ENCODE measurements at places on chromosomes 5 and 9.

- no peak for DNase-seq
Observed at GRCh38 chr9:113005777-113006176, 6.2 kb downstream of the ZNF883 start.

DNA sequence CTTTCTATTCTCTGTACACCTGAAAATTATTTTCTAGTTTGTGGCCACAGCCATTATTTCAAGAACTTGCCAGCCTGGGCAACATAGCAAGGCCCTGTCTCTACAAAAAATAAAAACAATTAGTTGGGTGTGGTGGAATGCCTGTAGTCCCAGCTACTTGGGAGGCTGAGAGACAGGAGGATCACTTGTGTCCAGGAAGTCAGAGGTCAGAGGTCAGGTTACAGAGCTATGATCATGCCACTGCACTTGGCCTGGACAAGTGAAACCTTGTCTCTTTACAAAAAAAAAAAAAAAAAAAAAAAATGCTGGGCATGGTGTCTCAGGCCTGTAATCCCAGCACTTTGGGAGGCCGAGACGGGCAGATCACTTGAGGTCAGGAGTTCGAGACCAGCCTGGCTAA, 58.3 kb downstream of the HMGCR start:
- DNase-seq: no peak

- peak; percentile 89 for DNase-seq
Observed at GRCh38 chr9:130451509-130452388, 7.0 kb downstream of the ASS1 start.

DNA sequence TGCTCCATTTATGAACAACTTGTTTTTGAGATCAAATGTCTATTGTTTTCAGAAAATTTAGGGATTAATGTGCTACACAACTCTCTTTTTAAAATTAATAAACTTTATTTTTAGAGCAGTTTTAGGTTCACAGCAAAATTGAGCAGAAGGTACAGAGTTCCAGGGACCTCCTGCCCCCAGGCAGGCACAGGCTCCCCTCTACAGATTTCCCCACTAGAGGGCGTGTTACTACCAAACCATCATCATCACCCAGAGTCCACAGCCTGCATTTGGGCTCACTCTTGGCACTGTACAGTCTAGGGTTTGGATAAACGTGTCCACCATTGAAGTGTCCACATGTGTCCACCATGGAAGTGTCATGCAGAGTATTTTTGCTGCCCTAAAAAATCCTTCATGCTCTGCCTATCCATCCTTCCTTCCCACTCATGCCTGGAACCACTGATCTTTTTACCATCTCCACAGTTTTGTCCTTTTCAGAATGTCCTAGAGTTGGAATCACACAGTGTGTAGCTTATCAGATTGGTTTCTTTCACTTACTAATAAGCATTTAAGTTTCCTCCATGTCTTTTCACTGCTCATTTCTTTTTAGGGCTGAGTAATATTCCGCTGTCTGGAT, 61.7 kb downstream of the MRPL36 start:
- DNase-seq: peak; percentile 24

- no peak for DNase-seq
Observed at GRCh38 chr5:139828207-139828895, 32.7 kb downstream of the PSD2 start.

DNA sequence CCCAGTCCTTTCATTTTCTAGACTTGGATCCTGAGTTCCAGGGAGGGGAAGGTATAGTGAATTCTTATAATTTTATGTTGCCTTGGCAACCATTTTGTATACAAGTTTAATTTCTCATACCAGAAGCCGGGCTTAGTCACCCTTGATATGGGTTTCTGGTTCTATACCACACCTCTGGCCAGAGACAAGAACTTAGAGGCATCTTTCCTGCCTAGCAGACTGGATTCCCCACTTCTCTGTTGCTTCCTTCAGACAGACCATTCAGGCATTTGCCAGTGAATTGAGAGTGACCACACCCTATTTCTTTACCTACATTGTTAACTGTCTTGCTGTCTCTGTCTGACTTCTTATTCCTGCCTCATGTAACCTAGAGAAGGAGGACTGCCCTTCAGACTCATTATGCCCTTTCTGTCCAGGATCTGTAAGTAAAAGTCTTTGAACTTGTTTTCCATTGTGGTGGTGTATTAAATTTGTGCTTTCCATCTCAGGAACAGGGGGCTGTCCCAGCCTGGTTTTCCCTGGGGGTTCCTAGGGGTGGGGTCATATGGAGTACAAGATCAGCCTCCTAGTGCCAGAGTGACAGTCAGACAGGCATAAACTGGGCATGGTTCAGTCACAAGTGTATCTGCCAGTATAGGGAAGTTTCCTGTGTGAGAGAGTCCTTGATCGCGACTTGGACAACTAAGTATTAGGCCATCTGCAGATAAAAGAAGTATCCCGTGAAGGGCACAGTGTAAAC, 27.4 kb downstream of the TNFSF8 start:
- DNase-seq: no peak

DNA sequence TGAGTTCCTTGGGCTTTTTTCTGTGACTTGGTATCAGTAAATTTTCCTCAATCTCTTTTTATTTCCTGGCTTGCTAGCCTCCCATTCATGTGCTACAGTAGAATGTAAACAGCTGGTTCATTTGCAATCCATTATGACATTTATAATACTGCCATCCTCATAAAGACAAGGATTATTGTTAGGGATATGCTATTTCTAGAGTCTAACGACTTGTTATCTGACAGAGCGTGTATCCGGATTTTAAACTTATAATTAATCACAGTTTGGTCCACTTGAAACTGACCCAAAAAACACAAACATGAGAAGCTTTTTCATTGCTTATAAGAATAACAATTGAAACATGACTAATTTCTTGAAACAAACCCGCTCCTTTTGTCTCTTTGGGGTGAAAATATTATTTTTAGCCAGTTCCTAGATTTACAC, 585.8 kb downstream of the TLE4 start:
- DNase-seq: no peak

DNA sequence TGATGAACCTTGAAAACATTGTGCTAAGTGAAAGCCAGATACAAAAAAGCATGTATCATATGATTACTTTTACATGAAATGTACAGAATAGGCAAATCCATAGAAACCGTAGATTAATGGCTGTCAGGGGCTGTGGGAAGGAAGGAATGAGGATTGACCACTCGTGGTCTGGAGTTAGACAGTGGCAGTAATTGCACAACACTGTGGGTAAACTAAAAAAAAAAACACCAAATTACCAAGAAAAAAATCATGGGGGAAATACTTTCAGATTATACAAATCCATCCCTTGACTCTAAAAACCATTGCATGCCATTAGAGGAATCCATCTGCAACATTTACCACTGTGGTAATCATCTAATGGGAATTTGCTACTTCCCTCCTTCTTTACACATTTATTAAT, 140.0 kb downstream of the SIL1 start:
- DNase-seq: no peak

- no peak for DNase-seq
Observed at GRCh38 chr5:39432696-39433530, 8.1 kb upstream of the DAB2 start.

- no peak for DNase-seq
Observed at GRCh38 chr9:18708429-18708828, 234.5 kb downstream of the ADAMTSL1 start.

DNA sequence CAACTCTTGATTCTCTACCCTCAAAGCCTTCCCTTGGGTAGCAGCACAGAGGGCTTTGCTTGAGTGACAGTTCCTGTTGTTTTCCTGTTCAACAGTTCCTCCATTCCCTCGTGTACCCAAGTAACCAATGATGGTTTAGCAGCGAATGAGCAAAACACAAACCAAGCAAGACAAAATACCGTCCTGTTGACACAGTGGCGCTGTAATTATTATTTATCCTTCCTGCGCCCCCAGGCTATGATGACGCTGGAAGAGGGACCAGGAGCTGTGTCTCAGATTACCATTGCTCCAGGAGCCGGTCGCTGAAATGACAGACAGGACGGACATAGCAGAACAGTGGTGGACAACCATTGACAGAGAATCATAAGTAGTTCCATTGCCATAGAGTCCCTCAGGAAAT, 154.8 kb downstream of the GADD45G start:
- no peak for DNase-seq

GRCh38 chr5:34523387-34523726, 132.8 kb upstream of the RAI14 start:
- no peak for DNase-seq

- no peak for DNase-seq
Observed at GRCh38 chr5:127335381-127335780, 44.8 kb downstream of the MEGF10 start.

GRCh38 chr5:114363837-114364236, 2.0 kb downstream of the KCNN2 start:
- no peak for DNase-seq

GRCh38 chr5:104412649-104413240, 850.2 kb upstream of the NUDT12 start:
- DNase-seq: peak; percentile 34

GRCh38 chr5:157072508-157072907, 13.6 kb upstream of the HAVCR1 start:
- no peak for DNase-seq

DNA sequence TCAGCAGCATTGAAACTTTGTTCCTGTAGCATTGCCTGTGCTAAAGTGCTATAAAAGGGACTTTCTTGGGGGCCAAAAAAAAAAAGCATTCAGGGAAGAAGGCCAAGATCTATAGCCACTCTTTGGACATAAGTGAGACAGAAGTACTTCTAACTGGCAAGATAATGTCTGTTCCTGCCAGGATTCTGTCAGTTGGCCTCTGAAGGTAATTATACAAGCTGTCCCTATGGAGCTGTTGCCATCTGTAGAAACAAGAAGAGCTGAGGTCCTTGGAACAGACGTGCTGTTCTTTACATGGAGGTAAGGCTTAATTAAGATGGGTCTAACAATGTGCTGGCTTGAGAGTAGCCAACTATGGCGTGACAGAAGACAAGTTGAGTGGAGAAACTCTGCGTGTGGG, 9.7 kb downstream of the KIF20A start:
- no peak for DNase-seq

- DNase-seq: no peak
Observed at GRCh38 chr5:35198686-35199085, 31.6 kb downstream of the PRLR start.

- no peak for DNase-seq
Observed at GRCh38 chr9:21985964-21986667, 8.1 kb downstream of the CDKN2A start.

- peak; percentile 77 for DNase-seq
Observed at GRCh38 chr5:150163547-150164059, 3.0 kb upstream of the CDX1 start.

GRCh38 chr9:115596746-115597080, 478.8 kb upstream of the TNC start:
- no peak for DNase-seq

GRCh38 chr5:116046261-116046660, 14.0 kb downstream of the ARL14EPL start:
- no peak for DNase-seq

DNA sequence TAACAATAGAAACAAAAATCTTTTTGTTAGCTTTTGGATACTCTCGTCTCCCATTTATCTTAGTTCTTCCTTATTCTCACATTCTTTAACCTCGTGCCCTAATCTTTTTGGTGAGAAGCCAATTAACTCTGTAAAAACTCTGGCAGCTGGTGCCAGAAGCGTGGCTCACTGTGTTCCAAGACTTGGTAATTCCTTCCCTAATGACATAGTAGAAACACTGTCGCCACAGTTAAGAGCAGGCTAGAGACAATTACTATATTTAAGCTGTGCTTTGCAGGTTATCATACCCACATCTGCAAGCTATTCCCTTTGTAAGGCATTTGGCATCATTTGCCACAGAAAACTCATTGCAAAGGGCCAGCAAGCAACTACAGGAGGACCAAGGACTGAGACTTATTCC, 160.9 kb upstream of the PIK3R1 start:
- DNase-seq: peak; percentile 42

DNA sequence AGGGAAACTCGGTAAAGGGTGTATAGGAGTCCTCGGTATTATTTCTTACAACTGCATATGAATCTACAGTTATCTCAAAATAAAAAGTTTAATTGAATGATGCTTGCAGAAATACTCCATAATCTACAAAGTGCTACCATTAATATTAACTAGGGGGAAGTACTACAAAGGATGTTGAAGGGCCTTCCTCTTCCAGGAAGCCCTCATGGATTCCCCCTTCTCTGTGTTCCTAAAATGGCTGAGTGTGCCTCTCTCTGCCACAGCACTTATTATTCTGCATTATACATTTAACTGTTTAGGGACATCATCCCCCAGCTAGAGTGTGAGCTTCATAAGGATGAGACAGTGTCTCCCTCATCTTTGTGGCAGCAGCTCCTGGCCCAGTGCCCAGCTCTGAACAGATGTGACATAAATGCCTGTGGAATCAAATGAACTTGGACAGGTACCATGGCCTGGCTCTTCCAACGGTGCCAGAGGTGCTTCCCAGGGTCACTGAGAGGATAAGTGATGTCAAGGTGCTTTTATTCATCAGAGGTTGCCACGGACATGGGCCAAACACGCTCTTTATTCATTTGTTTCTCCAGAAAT, 99.5 kb downstream of the PAX5 start:
- DNase-seq: no peak

DNA sequence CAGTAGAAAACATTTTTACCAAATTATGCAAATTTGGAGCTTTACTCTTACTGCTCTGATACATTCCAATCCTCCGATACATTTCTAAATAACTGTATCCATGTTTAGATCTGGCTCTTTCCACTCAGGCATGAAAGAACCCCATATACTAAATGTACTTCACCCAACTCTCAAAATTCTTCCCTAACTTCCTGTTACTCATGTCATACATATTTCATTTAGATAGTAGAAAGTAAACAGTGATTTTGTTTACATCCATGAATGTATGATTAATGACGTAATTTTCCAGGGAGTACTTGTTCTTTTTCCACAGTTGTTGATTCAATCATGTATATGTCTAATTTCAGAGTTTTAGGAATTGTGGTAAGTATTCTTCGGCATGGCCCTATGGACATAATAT, 1426.5 kb upstream of the C9orf72 start:
- DNase-seq: peak; percentile 12

DNA sequence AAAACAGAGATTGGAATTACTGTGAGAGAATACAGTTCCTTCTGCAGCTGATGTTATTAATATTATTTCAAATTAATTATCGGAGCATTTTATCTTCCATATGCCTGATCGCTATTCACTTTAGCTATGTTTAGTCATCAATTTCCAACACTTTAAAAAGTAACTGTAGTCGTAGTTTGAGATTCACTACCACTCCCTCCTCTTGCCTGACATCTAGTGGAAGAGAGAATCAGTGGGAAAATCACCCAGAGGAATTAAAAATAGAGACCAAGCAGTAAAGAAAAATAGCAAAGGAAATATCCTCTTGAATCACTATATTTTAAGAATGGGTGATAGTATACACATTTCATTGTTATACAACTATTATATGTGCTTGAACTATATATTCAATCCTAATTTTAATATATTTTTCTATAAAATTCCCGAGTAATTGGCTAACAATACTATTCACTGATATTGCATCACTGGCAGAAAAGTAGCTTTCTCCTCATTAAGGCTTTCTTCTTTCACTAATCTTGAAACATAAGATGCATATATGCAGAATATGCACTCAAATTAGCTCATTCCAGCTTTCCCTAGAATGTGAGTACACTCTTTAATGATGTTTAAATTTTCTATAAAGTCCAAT, 708.7 kb downstream of the CDH9 start:
- peak; percentile 20 for DNase-seq

Measured in stomach (tissue), 19 donors.